ENCODE measurements at places on chromosomes 6 and 20.

DNA sequence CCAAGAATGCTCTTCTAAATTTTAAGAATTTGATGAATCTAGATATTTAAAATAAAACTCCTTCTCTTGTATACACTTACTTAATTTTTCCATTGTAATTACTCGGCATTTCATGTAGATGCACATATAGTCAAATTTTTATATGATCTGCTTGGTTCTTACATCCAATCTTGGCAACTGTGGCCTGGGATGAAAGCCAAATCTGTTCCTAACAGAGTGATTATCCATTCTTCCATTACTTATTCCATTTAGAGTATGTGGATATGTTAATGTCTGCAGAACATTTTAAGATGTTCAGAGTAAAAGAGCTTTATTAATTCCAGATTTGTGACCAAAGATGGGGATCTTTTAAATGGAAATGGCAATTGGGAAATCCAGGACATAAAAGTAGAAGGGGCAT is 144.1 kb upstream of the PDE7B start:
- no peak for DNase-seq

- no peak for DNase-seq
These were observed 102.6 kb upstream of the DUSP22 start for GRCh38 chr6:189676-190075.

- no peak for DNase-seq
These were observed 46.9 kb upstream of the ENPP5 start for GRCh38 chr6:46217671-46218131.

GRCh38 chr6:134521116-134521501 is 203.2 kb upstream of the SGK1 start:
- no peak for DNase-seq

DNA sequence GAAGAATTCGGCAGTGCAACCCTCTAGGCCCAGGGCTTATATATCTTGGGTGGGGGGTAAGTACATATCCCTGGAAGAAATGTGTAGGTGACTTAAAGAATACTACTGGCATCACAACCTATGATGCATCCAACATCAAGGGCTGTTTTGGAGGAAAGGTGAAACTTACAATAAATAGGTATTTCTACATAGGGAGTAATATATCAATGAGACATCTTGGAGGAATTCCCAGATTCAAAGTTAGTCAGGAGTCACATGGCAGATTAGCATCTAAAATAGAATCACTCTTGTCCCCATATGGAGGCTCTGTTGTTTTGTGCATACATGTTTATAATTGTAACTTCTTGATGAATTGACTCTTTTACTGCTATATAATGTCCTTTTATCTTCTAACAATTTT is 375.5 kb downstream of the PAX1 start:
- no peak for DNase-seq

- no peak for DNase-seq
These were observed 3.9 kb downstream of the PLTP start for GRCh38 chr20:45908084-45908483.

DNA sequence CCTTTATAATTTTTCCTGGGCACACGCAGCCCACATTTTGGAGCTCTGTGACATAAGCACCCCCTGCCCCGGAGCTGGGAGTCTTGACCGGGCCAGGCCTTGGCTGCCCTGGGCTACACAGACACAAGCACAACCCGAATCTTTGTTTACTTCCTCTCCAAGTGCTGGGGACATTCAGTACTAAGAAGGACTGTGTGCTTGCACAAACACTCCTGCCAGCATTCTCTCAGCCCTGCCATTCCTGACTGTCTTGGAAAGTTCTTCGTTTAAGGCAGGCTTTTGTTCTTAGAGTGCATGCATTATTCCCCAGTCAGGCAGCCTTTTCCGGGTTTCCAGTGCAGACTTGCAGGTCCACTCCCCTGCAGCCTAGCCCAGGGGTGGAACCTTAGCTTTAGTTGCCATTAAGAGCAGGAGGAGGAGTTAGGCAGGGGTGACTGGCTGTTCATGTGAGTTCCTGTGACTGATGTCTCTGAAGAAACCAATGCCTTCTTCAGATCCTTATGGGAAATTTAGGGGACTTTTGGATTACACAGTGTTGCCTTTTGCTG is 28.6 kb downstream of the FOXO3 start:
- no peak for DNase-seq

GRCh38 chr6:56188429-56188828 is 59.0 kb downstream of the COL21A1 start:
- no peak for DNase-seq

- no peak for DNase-seq
These were observed 734.4 kb downstream of the MAFB start for GRCh38 chr20:39954621-39955020.

GRCh38 chr6:131400779-131401496 is 172.1 kb upstream of the ARG1 start:
- DNase-seq, result no peak

GRCh38 chr6:7132398-7133035 is 24.8 kb downstream of the RREB1 start:
- no peak for DNase-seq

GRCh38 chr20:60338556-60338955 is 380.3 kb downstream of the CDH26 start:
- no peak for DNase-seq

DNA sequence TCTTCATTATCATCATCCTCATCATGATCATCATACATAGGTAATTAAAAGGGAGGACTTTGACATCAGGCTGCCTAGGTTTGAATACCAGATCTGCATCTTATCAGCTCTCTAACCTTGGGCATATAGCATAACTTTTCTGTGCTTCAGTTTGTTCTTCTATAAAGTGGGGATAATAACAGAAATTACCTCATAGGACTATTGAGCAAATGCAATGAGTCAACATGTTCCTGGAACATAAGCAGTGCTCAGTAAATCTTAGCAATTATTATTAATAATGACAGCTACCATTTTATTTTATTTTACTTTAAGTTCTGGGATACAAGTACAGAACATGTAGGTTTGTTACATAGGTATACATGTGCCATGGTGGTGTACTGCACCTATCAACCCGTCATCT is 7.2 kb downstream of the C20orf202 start:
- DNase-seq, result no peak
